ENCODE measurements at places on chromosomes 3 and 15. TPM values are rescaled to one million over a fixed set of nuclear protein-coding genes. Genes with fewer than 3 reads are reported as not detected.

Gene NPAP1
- total RNA-seq, result 0.30 TPM

Gene CPA3
- total RNA-seq, result not detected

Gene LPP
- total RNA-seq, result 38.7 TPM

Gene TRPM1
- total RNA-seq, result not detected

Gene CXCR6
- total RNA-seq, result not detected

Gene BFSP2
- not detected for total RNA-seq

Gene CACNA2D2
- total RNA-seq, result 8.7 TPM

Gene TNFSF10
- total RNA-seq, result not detected

Gene TUSC7
- total RNA-seq, result not detected

Gene GPR149
- total RNA-seq, result not detected

Gene C3orf49
- total RNA-seq, result not detected

Gene IGF2BP2
- 141 TPM for total RNA-seq

Gene TLR9
- not detected for total RNA-seq

Gene PARP3
- total RNA-seq, result 4.3 TPM

Gene FGF12
- total RNA-seq, result 3.0 TPM

Gene TICRR
- total RNA-seq, result 44.9 TPM

Gene CIDEC
- total RNA-seq, result not detected

Gene SST
- total RNA-seq, result 4.6 TPM

Gene SERPINI2
- total RNA-seq, result 0.86 TPM

Gene LRRC34
- total RNA-seq, result 10.1 TPM

Gene CTXN2
- 0.18 TPM for total RNA-seq

Gene OCA2
- 0.19 TPM for total RNA-seq

Gene DOCK3
- total RNA-seq, result 5.0 TPM

Gene GABRR3
- total RNA-seq, result not detected

All from neural crest cell (in vitro differentiated cells).